Fibroblast of skin of left biceps (primary cell): ENCODE measurements at places on chromosomes 13 and 19.

GRCh38 chr13:33015791-33016323 is 366 bp upstream of the KL start:
- no peak for DNase-seq

- peak; percentile 24 for DNase-seq
Observed at GRCh38 chr19:28710278-28710677, 502.7 kb downstream of the UQCRFS1 start.

DNA sequence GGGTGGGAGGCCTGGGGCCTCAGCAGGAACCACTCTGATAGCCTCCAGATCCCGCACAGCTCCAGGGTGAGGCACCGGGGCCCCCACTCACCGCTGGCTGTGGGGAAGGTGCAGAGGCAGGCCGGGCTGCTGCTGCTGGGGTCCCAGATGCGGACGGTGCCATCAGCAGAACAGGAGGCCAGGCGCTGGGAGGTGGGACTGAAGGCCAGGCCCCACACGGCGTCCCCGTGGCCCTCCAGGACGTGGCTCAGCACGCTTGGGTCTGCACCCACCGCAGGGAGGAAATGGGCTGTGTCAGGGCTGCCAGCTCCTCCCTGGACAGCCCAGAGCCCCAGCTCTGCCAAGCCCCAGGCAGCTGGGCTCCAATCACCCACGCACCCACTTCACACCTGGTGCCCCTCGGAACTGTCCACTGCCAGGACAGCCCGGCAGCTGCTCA is 6.1 kb upstream of the PRKD2 start:
- no peak for DNase-seq

GRCh38 chr19:49559928-49560327 is 20.4 kb downstream of the NOSIP start:
- no peak for DNase-seq

DNA sequence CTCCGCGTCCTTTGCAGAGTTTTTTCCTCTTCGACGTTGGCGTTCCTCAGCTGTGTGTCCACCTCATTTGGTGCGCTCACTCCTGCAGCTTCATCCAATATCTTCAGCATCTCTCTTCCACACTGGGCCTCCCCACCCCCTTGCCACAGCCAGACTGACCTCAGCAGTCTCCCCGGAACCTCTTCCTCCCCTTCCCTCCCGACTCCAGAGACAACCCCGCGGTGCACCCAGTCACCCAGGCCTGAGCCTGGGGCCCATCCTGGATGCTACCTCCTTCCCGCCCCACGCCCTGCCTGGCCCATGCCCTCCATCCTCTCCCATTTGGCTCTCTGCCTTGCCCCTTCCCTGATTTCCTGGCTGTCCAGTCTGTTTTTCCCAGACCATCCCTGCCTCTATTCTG is 8.1 kb upstream of the C5AR2 start:
- DNase-seq = no peak

DNA sequence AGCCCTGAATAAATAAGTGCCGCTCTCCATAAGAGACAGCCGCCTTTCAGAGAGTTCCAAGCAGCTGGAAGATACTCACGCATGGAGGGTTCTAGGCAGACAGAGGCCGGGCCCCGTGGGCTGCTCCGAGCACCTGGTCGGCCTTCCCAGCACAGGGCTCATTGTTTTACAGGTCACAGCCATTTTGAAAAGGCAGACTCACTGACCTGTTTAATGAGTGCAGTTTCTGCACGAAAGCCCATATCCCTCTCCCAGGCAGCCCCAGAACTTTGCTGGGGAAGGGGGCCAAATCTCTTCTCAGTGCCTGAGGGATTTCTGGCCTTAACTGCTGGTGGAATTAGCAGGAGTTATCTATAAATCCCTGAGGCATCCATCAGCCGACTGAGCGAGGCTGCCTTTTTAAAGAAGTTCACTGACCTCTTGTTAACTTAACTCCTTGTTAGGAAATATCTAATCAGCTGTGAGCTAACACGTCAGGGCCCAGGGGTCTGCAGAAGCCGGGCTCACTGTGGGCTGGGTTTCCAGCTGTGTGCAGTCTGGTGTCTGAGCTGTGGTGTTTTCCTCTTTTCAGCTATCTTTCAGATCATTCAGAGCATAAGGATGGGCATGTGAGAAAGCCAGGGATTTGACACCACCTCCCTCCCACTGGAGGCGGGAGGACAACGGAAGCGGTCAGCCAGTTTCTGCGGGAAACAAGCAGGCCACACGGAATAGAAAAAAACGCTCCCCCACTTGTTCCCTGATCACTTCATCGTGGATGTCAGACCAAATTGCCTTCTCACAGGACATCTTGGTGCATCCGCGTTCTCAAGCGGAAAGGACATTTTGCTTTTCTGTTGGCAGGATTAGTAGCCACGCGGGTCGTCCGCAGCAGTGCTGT is 23.3 kb downstream of the SERP2 start:
- DNase-seq = no peak

GRCh38 chr13:82070416-82070815 is 1729.5 kb upstream of the SPRY2 start:
- DNase-seq = no peak
